ENCODE measurements at places on chromosomes 5 and 9. TPM values are rescaled to one million over a fixed set of nuclear protein-coding genes. Genes with fewer than 3 reads are reported as not detected.

- H3K27ac ChIP-seq, result no peak overlapping the region
- no peak for DNase-seq
- H3K27me3 ChIP-seq, result no peaks in the 10 kb centered on the region
- H3K36me3 ChIP-seq, result peaks cover 73% of the 10 kb centered on the region
- no peak overlapping the region for H3K4me3 ChIP-seq
These were observed 93.6 kb downstream of the NR3C1 start for GRCh38 chr5:143309661-143310431.

- no peak for DNase-seq
- H3K27ac ChIP-seq, result no peak overlapping the region
- H3K27me3 ChIP-seq, result no peaks in the 10 kb centered on the region
These were observed 135.8 kb downstream of the TRIM36 start for GRCh38 chr5:115033861-115034260.

GRCh38 chr5:37015795-37016666, 139.5 kb downstream of the NIPBL start:
- DNase-seq, result no peak
- H3K27ac ChIP-seq, result no peak overlapping the region
- no peak overlapping the region for H3K4me3 ChIP-seq
- peaks cover 20% of the 10 kb centered on the region for H3K36me3 ChIP-seq
- H3K4me1 ChIP-seq, result no peaks in the 10 kb centered on the region

DNA sequence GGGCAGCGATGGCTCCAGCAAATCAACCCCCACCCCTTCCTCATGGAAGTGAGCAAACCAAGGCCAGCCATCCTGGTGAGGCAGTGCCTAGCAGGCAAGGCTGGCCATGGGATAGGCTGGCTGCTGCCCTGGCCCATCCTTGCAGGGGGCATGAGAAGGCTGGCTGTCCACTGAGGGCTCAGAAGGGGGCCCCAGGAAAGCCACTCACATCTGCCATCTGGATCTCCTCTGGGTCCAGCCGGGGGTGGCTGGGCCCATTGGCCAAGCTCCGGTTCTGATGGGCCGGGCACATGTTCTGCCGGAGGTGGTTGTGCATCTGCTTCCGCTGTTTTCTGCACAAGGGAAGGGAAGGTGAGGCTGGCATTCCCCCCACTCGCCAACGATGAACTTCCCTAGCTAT, 57.1 kb downstream of the PSD2 start:
- DNase-seq, result no peak
- H3K27me3 ChIP-seq, result peaks cover 19% of the 10 kb centered on the region
- H3K36me3 ChIP-seq, result no peaks in the 10 kb centered on the region
- no peak overlapping the region for H3K4me3 ChIP-seq

DNA sequence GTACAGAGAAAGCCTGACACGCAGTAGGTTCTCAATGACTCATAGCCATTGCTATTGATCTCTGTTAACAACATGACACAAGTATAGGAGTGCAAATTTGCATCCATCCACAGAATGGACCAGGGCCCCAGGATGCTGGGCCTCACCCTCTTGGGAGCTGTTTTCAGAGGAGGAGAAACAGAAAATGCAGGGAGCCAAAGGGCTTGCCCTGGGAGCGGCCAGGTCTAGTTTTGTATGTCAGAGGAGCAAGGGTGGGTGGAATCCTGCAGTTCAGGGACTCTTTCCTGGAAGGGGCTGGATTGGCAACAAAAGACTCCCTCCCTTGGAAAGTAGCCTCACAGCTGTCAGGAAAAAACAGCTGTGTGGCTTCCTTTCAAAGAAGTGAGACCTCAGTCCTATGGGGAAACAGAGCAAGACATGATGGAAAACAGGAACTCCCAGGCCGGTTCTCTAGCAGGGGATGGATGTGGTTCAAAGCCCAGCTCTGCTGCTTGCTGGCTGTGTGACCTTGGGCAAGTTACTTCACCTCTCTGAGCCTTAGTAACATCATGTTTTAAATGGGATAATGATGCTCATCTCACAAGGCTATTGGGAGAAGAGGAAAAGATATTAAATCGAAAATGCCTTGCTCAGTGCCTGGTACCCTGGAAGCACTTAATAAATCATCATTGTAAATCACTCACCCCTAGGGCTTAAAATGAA, 50.5 kb upstream of the SH3PXD2B start:
- no peaks in the 10 kb centered on the region for H3K4me1 ChIP-seq
- H3K4me3 ChIP-seq, result no peak overlapping the region
- peaks cover 3% of the 10 kb centered on the region for H3K27me3 ChIP-seq

DNA sequence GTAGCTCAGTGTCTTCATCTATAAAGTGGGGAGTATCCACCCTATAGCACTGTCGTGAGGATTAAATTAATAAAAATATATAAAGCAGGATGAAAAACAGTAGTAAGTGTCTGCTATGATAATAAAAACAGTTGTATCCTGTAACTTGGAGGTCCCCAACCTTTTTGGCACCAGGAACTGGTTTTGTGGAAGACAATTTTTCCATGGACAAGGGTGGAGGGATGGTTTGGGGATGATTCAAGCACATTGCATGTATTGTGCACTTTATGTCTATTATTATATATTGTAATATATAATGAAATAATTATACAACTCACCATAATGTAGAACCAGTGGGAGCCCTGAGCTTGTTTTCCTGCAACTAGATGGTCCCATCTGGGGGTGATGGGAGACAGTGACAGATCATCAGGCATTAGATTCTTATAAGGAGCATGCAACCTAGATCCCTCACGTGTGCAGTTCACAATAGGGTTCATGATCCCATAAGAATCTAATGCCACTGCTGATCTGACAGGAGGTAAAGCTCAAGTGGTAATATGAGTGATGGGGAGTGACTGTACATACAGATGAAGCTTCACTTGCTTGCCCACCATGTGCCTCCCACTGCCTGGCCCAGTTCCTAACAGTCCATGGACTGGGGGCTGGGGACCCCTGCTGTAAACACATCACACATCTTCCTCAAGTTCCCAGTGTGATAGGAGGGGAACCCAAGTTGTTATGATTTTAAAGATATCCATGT, 177.4 kb upstream of the DAPK1 start:
- no peak overlapping the region for H3K27ac ChIP-seq
- no peaks in the 10 kb centered on the region for H3K36me3 ChIP-seq
- DNase-seq, result no peak

- DNase-seq, result no peak
- no peaks in the 10 kb centered on the region for H3K27me3 ChIP-seq
- no peaks in the 10 kb centered on the region for H3K36me3 ChIP-seq
These were observed 307.9 kb downstream of the FBXL7 start for GRCh38 chr5:15807871-15808270.

GRCh38 chr5:170832241-170832640, 29.6 kb upstream of the RANBP17 start:
- no peak for DNase-seq
- no peaks in the 10 kb centered on the region for H3K36me3 ChIP-seq
- H3K4me3 ChIP-seq, result no peak overlapping the region
- H3K27ac ChIP-seq, result no peak overlapping the region

DNA sequence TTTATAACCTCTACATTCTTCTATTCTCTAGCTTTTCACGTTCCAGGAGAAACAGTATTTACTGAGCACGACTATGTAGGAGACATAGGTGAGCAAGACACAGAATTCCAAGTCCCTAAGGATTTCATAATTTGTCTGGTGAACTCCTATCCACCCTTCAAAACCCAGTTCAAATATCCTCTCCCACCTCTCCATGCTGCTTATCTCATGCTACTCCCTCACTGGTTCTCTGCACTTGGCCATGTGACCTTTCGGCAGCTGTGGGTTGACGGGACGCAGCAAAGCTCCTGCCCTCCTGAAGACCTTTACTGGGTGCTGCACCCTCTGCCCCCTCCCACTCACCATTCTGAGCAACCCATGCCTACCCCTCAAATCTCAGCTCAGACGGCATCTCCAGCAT, 173.2 kb downstream of the RGS3 start:
- H3K4me1 ChIP-seq, result no peaks in the 10 kb centered on the region
- H3K36me3 ChIP-seq, result no peaks in the 10 kb centered on the region
- no peak for DNase-seq
- H3K4me3 ChIP-seq, result no peak overlapping the region
- no peak overlapping the region for H3K27ac ChIP-seq

- DNase-seq, result no peak
- no peaks in the 10 kb centered on the region for H3K27me3 ChIP-seq
- H3K36me3 ChIP-seq, result no peaks in the 10 kb centered on the region
- no peaks in the 10 kb centered on the region for H3K4me1 ChIP-seq
These were observed 1387.7 kb downstream of the MAT2B start for GRCh38 chr5:164893071-164893470.

DNA sequence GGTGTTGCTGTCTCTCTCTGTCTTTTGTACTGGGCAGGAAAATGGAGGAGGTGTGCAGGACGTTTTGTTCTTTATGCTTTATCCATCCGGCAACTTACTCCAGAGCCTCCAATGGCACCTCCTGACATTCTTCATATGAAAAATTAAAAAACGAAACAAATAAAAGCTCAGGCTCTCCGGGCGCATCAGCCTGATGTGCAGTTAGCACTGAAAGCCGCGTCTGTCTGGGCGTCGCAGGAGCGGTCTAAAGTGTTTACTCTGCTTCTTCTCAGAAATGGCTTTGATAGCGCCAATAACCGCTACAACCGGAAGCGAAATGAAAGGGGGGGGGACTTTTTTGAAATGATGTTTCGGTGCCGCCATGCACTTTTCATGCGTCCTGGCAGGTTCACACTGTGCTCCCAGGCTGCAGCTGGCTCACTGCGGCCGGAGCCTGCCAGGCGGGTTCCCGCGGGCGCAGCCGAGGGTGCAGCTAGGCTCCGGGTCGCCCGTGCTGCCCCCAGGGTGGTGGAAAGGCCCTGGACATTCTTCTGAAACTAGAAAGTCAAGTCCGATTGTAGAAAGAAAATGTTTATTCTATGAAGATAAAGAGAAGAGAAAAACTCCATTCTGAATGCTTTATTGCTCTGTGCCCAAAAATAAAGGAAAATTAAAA, 407.7 kb upstream of the IRX1 start:
- no peaks in the 10 kb centered on the region for H3K36me3 ChIP-seq
- H3K27me3 ChIP-seq, result no peaks in the 10 kb centered on the region
- H3K4me1 ChIP-seq, result no peaks in the 10 kb centered on the region

Gene AIF1L
- total RNA-seq, result 0.34 TPM

Gene SCGB3A1
- total RNA-seq, result not detected

Gene LECT2
- total RNA-seq, result not detected
